ENCODE measurements at places on chromosomes 16 and 17.

- DNase-seq = no peak
These were observed 33.0 kb downstream of the MPRIP start for GRCh38 chr17:17075125-17075781.

GRCh38 chr16:83403761-83404160, 404.0 kb upstream of the HSBP1 start:
- DNase-seq = no peak

- no peak for DNase-seq
These were observed 32.7 kb downstream of the ZNF750 start for GRCh38 chr17:82807101-82807500.

DNA sequence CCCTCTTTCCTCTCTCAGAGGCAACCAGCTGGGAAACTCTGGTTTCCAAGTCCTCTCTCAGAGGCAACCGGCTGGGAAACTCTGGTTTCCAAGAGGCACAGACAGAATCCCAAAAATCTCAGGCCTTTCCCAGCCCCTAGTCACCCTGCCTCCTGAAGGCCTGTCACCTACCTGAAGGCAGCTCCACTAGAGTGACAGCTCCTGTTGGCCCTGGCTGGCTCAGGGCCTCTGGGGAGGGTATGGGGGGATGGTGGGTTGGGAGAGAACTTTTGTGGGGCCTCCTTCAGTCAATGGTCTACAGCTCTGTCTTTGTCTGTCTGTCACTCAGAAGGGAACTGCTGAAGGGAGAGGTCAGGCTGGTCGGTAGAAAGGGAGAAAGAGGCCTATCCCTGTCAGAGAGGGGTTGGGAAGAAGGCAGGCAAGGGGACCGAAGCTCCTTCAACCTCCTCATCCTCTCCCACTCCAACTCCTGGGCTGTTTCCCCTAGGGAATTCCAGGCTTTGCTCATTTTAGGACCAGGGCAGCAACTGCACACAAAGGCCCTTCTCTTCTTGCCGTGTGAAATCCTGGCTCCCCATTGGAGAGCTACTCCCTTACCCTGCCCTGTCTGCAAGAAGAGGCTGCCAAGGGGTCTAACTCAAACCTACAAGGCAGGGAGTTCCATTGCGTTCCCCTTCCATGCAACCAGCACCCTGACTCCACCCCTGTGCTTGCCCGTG, 23.6 kb downstream of the COPZ2 start:
- DNase-seq = no peak

- DNase-seq = peak; percentile 32
These were observed 3.3 kb downstream of the RPL13 start for GRCh38 chr16:89563639-89564392.

GRCh38 chr16:23826528-23827045, 9.2 kb upstream of the PRKCB start:
- DNase-seq = peak; percentile 76

DNA sequence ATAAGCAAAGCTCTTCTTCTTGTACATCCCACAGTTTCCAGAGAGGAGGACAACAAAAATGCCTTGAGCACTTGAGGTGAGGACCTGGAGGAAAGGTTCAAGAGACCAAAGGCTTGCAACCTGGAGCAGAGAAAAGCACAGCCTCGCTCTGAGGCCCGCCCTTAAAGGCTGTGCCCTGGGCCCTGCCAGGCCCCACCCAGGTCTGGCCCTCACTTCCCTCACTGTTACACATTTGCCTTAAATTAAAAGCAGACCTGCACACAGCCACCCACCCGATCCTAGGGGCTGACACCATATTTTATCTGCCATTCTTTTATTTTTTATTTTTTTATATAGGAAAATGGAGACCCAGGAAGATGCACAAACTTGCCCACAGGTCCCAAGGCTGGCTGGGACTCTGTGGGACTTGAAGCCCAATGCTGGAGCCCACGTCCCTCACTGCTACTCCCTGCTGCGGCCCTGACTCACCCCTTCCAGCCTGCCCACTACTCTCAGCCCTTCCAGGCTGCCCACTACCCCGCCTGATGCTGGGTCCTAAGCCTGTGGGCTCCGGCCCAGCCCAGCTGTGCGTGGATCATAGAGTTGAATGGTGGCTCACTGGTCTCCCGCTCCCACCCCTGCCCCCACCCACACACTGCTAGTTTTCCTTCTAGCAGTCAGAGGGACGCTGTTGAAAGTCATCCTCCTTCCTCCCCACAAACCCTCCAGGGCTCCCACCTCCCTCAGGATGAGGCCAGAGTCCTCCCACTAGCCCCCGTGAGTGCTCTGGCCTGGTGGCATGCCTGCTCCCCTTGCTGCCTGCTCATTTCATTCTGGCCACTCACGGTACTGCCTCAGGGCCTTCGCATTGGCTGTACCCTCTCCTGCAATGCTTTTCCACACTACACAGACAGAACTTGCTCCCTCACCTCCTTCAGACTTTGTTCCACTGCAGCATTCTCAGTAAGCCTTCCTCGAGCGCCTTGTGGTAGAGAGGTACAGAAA, 77.6 kb upstream of the MED9 start:
- DNase-seq = no peak

DNA sequence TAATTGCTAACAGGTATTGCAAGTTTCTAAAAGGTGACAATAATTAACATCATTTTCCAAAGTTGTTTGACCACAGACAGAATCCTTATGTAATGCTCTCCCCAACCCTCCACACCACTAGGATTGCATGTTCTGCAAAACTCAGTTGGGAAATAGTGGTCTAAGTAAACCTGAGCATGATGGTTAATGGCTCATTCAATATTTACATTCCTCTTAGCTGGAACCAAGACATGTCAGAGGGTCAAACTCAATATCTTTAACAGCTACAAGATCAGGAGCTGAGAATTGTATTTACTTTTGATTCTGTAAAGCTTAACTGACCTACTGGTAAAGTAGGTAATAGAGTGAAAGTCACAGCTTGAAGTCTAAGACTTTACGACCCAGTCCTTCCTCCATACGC, 10.2 kb downstream of the MFSD6L start:
- no peak for DNase-seq

- no peak for DNase-seq
These were observed 185.3 kb downstream of the AATF start for GRCh38 chr17:37134050-37134449.

GRCh38 chr17:38815576-38816193, 9.4 kb downstream of the CWC25 start:
- peak; percentile 74 for DNase-seq

DNA sequence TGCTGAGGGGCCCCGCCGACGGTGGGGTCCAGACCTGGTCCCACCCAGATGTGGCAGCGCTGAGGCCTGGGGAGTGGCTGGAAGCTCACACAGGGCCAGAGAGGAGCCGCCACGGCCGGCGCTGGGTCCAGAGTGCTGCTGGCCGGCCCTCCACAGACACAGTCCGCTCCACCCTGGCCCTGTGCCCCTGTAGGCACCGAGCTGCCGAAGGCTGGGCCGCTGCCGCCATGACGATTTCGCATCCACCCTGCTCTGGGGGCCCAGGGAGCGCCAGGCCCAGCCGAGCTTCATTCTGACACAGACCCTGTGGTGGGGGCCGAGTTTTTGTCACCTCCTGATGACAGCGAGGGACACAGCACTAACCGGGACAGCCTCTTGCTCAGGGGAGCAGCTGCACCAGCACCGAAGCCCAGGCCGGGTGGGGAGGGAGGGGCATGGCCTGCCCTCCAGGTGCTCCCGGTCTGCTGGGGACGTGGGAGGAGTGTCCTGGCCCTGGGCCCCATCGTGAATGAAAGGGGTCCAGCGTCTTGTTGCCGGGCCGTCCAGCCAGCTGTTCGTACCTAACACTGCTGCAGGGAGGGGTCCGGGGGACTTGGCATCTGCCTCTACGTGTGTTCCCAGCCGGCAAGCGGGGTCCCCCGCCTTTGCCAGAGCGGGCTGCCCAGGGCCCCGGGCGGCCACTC, 27.1 kb upstream of the SSTR5 start:
- DNase-seq = no peak

GRCh38 chr16:71443714-71444113, 1.9 kb upstream of the TLE7 start:
- no peak for DNase-seq

GRCh38 chr17:82729479-82730260, 5.7 kb upstream of the FN3K start:
- DNase-seq = no peak

- DNase-seq = peak; percentile 80
These were observed 13.4 kb upstream of the ATP5MC1 start for GRCh38 chr17:48878920-48879898.

- peak; percentile 12 for DNase-seq
These were observed 154.8 kb downstream of the VPS53 start for GRCh38 chr17:559551-560431.

DNA sequence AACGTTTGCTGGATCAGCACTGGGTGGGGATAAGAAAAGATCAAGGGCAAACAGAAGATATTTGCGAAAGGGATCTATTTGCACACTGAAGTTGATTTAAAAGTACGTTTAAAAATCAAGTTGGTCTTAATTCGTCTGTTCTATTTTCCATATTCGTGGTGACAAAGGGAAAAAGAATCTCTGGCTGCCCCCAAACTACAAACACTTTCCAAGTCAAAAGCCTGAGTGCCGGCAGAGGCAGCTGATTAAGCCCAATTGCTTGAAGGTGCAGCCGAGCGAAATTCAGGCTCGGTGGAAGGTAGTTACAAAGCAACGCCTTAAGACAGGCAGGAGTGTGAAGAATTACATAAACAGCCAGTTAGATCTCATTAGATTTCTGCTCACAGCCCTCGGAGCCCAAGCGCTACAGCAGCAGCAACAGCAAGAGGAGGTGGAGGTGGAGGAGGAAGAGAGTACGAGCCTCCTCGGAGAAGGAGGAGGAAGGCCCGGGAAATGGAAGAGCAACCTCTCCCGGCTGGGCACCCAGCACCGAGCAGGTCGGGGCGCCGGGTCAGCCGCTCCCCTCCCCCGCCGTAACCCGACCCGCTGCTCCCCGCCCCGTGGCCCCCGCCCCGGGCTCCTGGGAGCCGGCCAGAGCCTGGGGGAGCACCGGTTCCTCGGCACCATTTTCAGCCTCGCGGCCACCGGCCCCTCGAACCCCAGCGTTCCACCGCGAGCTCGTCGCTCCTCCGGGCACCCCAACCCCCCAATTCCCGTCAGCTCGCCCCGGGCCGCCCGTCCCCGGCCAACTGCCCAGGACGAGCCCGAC, 890 bp downstream of the TOB1 start:
- peak; percentile 61 for DNase-seq

DNA sequence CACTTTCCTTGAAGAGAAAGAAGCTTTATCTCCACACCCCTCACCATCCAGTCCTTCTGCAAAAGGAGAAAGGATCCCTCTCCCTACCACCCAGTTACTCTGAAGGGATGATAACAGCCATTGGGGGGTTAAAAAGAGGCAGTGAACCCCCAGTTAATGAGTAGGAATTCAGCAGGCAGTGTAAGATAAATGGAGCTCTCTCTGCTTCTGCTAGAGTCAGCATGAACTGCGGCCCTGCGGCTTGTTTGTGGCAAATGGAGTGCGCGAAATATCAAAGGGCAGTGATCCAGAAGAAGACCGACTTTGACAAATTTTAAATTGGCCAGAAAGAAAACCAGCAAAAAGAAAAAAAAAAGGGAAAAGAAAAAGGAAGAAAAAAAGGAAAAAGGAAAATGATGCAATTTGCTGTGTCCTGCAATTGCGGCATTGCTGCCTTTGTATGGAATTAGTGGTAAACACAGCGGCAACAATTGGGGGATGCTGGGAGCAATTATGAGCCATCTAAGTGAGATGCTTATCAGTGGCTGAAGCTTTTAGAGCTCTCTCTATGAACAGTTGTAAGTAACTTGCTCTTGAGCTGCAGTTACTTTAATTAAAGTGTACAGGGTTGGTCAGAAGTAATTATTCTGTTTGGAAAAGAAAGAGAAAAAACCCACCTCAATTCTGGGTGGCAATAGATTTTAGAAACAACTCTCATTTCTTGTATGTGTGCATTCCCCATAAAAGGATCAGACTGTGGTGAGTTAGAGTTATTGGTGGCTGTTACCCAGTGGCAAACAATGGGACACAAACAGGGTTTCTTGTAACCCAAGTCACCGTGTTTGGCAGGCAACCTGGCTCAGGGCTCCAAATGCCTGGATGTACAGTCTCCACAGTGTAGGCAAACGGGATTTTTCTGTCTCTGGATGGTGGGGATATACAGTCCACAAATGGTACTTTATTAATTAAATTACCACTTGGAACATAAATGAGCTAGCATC, 161.3 kb downstream of the AATF start:
- DNase-seq = no peak

GRCh38 chr17:16584273-16584995, 15.4 kb upstream of the ZNF287 start:
- peak; percentile 88 for DNase-seq

GRCh38 chr17:17073581-17074403, 31.5 kb downstream of the MPRIP start:
- DNase-seq = no peak

DNA sequence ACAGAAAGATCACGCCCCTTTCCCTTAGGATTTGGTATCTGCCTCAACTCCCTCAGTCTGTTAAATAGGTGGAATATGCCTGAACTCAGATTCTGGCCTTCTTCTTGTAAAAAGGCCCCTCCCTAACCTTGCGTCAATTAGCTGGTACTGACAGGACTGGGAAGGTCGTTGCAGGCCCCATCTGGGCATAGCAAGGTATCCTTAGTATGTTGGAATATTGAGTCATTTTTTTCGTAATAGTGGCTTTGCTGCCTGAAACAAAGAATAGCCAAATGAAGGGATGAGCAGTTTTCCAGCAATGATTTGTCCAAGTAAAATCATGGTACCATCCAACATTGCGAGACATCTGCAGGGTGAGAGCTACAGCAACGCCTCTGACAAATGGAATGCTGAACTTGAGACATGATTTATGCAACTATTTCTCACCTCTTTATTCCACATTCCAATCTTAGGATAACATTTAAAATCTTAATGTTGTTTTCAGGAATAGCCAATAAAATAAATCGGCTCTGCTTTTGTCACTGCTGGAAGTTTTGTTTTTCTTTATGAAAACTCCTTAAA, 39.3 kb upstream of the BRD7 start:
- DNase-seq = no peak

- no peak for DNase-seq
These were observed 3.0 kb downstream of the ERN1 start for GRCh38 chr17:64126918-64127317.

GRCh38 chr17:66449418-66449977, 147.1 kb downstream of the PRKCA start:
- DNase-seq = no peak

DNA sequence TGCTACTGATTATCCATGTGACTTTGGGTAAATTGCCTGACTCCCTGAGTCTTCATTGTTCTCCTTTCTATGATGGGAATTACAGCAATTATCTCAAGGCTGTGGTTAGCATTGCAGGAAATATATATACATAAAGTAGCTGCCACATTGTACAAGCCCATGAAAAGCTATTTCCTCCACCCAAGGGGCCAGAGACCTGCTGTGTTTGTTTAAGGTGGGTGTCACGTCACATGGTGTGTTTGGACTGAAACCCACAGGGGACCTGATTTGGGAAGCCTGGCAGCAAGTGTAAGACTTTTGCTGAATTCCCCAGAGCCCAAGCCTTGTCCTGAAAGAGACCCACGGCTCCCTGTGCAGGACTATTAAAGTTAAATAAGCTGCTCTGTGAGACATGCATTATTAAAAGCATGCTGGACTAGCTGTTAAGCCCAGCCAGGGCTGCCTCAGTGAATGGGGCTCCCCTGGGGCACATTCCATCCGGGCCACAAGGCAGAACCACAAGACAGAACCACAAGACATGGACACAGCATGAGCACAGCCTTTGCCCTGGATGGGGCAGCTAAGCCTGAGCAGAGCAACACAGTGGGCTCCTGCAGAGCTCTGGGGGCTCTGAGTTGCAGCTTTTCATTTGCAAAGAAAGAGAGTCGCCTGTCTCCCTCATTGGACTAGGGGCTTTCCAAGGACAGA, 148.9 kb downstream of the SPACA3 start:
- no peak for DNase-seq

Data from activated CD4-positive, alpha-beta T cell treated with anti-CD3 and anti-CD28 coated beads, Interleukin-2, Interleukin-6, amounts not matched to agents 100 ng/mL and 50 ng/mL, durations not matched to agents 16 hours and 8 hours (primary cell).